B cell (primary cell): ENCODE measurements at places on chromosomes 4 and X. TPM values are rescaled to one million over a fixed set of nuclear protein-coding genes. Genes with fewer than 3 reads are reported as not detected.

DNA sequence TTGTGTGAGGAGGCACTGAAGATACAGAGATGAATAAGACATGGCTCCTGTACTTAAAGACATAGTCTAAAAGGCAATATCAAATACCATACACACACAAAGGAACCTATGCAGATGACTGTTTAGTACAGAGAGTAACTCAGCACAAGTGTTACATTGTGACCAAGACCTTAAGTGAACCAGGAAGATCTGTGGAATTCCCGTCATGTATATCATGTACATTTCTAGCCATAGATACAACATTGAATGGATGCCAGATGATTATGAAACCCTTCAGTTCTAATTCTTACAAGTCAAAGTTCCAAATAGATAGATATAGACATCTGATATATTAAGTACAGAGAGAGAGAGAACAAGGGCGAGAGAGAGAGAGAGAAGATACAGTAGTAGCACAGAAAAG, 73.2 kb downstream of the PAK3 start:
- DNase-seq: no peak

- no peak for DNase-seq
Observed at GRCh38 chr4:162422312-162422711, 258.5 kb upstream of the FSTL5 start.

DNA sequence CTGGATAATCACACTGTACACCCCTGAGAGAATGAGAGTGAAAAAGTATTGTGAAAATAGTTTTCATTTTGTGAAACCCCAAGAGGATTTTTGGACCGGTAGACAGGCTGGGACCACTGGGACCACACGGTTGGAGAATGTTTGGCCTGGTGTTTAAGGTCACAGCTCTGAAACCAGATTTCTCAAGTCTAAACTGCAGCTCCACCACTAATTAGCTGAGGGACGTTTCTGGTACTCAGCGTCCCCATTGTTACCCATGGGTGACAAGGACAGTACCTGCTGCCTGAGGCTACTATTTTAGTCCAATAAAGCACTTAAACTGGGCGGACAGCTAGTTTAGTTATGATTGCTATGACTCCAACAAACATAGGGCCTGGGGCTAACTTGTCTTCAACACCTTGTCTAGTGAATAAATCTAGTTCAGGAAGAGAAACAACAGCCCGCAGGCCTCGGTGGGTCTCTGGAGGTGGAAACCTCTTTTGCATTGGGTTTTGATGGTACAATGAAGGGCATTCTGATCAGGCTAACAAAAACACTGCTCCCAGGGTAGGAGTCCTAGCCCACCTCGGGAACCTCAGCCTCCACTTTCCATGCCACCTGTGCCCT, 509 bp upstream of the USP11 start:
- DNase-seq: no peak

- DNase-seq: no peak
Observed at GRCh38 chr4:182240161-182241130, 2.8 kb upstream of the TENM3 start.

- no peak for DNase-seq
Observed at GRCh38 chr4:137524725-137525369, 7.4 kb downstream of the PCDH18 start.

DNA sequence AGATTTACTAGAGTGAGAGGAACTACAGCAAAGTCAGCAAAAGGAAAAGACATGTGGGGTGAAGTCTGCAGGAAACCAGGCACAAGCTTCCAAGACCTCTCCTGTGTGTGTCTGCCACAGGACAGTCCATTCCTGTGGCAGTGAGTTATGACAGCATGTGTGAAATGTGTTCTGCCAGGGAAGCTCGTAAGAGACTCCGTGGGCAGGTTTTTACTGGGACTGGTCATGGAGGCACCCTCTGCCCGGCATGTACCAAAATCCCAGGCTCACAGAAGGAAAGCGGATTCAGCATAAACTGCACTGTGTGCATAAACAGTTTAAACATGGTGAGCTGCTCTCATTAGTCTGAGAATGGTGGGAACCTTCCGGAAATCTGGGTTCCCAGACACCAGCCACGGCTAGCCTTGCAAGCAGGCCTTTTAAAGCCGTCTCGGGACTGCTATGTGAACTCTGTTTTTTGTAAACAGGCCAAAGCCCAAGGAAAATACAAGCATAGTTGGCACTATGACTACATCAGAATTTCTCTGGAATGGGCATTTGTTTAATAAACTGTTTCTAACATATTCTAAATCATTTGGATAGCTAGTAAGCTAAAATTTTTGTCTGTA, 288.5 kb downstream of the TENM3 start:
- no peak for DNase-seq

DNA sequence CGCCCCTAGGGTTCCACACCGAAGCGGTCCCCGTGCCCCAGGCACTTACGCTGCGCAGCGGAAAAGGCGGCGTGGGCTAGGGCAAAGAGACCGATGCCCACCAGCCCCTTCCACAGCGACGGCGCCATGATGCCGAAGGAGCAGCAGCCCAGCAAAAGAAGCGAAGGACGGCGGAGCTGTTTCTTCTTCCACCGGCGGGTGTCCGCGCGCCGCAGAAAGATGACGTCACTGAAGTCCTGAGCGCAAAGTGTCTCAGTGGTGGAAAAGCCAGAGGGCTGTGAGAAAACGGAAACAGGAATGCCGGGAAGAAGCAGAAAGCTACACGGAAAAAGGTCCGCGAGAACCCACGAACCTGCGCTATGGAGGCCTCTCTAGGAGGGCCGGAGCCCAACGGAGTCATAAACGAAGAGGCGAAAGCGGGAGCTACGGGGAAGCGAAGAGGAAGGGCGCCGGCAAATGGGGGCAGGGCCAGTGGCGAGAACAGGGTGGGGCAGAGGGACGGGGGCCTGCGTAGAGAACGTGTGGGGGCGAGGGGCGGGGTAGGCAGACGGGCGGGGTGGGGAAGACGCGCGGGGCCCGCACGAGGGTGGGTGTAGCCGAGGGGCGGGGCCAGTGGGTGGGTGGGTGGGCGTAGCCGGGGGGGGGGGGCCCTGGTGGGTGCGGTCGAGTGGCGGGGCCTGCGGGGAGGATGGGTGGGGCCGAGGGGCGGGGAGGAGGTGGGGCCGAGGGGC, at the start of gene MMGT1:
Gene MMGT1 (minus strand): TSS at position 441 of the 731 bp plus-strand sequence. CDS start 313 bp downstream, at position 128.
- peak; percentile 92 for DNase-seq

DNA sequence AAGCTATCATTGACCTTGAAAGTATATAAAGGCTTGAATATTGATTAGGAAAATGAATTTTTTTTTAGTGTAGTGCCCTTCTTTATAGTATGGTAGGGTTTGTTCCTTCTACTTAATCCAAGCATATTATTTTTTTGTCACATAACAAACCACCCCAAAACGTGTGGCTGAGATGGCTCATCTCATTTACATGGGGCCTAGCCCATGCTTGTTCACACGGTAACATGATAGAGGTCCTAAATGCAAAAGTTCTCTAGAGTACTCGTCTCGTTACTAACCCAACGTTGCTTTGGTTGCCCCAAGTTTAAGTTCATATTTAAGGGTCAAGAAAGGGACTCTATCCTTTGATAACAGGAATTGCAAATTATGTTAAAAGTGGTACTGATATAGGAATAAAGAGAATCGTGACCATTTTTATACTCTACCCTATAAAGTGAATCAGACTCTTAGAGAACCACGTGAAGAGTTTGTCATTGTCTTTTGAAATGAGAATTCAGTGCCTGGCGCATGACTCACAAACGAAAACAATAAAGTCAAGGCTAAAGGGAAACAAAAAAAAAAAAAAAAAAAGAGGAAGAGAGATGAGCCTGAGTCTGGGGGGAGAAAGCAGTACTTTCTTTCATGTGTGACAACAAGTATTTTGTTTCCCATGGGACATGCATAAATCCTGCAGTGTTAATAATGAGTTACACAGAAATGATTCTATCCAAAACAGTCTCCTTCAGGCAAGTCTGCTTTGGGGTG, 402.8 kb upstream of the NWD2 start:
- DNase-seq: no peak

UGT2B17 gene
- 0.26 TPM in 1 of 2 replicates, not detected in the other for polyA plus RNA-seq

PPARGC1A gene
- not detected in 2 replicates for polyA plus RNA-seq

GPR50 gene
- not detected in 2 replicates for polyA plus RNA-seq
